H4 (cell line): ENCODE measurements at places on chromosomes 5 and 9. TPM values are rescaled to one million over a fixed set of nuclear protein-coding genes. Genes with fewer than 3 reads are reported as not detected.

Gene SPRY4
- 3.9 and 6.4 TPM in 2 replicates for total RNA-seq

Gene PTRH1
- 9.9 and 11.4 TPM in 2 replicates for total RNA-seq

Gene FBN2
- 7.6 and 8.8 TPM in 2 replicates for total RNA-seq

Gene ARHGAP26
- total RNA-seq = 0.33 and 1.7 TPM in 2 replicates

Gene OR1J2
- total RNA-seq = not detected in 2 replicates

Gene GARNL3
- 0.21 and 1.1 TPM in 2 replicates for total RNA-seq

Gene SPINK4
- 4.5 TPM in 1 of 2 replicates, not detected in the other for total RNA-seq

Gene PCDHGA10
- 1.4 and 1.9 TPM in 2 replicates for total RNA-seq

DNA sequence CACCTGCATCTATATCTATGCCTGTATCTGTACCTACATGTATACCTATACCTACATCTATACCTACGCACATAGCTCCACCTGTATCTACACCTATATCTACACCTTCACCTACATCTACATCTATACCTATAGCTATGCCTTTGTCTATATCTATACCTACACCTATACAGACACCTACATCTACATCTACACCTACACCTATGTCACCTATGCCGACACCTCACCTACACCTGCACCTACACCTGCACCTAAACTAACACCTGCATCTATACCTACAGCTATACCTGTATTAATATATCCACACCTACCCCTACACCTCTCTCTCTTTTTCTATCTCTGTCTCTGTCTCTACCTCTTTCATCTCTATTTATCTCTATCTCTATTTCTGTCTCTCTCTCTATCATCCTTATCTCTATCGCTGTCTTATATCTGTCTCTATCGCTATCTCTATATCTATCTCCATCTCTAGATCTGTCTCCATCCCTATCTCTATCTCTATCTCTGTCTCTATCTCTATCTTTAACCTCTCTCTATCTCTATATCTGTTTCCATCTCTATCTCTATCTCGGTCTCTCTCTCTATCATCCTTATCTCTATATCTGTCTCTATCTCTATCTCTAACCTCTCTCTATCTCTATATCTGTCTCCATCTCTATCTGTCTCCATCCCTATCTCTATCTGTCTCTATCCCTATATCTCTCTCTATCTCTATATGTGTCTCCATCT lies 37.9 kb downstream of the IRX4 start:
- no peak for DNase-seq

GRCh38 chr5:127425037-127425436 lies 92.4 kb upstream of the PRRC1 start:
- no peak for DNase-seq

- no peak for DNase-seq
Measured at GRCh38 chr5:113770648-113771047, 257.2 kb downstream of the YTHDC2 start.

- DNase-seq = peak; percentile 32
Measured at GRCh38 chr9:117485176-117485575, 70.3 kb upstream of the ASTN2 start.

- no peak for DNase-seq
Measured at GRCh38 chr9:124307379-124308030, 49.8 kb downstream of the NEK6 start.

DNA sequence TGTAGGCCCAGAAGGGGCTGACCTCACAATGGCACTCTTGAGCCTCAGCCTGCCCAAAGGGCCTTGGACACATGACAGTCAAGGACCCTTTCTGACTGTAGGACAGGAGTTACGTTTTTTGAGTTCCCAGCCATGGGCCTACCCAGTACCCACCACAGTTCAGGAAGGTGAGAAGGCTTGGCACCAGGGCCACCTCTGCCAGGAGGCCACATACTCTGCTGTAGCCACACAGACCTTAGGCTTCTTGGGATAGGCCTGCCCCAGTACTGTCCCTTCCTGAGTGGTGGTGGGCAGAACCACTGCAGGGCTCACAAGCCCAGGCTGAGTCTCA lies 12.8 kb downstream of the PDLIM4 start:
- no peak for DNase-seq

DNA sequence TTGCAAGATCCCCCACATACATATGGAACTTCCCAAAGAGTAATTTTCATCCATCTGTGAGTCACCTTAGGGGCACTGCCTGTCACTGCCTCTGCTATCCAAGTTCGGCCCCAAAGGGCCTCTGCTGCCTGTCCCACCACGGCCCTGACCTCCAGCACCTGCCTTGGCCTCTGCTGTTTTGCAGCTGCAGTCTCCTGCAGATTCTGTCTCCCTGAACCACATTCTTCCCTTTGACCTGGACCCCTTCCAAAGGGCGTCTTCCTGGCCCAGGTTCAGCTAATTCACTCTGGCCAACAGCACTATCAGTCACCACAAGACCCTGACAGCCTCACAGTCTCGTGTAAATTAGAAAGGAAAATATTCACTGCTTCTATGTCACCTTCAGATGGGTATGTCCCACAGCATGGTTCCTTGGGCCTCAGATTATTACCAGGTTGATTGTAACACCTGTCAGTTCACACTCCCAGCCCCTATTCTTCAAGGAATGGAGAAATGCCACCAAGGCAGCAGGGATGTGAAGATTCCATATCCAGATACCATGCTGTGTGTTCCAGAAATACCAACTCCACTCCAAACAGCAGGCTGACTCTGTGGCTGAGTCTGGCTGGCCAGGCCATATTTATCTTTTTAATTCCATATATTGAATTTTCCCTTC lies 479.3 kb downstream of the ARHGEF28 start:
- DNase-seq = no peak

DNA sequence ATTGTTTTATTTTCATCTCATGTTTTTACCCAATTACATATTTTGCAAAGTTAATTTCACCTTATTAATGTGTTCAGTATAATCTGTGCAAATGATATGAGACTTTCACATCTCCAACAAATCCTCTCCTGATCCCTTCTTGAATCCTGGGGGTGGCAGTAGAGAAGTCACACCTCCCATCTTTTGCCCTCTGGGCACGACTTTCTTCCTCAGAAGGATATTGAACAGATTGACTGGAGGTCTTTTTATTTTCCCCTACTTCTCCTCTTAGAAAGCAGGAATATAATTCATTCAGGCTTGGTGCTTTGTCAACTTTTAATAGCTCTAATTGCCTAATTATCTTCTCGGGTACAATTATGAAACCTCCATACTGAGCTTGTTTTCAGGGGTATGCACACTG lies 1037.1 kb upstream of the NUDT12 start:
- no peak for DNase-seq

- no peak for DNase-seq
Measured at GRCh38 chr5:95393279-95393678, 2.1 kb downstream of the FAM81B start.

- DNase-seq = no peak
Measured at GRCh38 chr9:16864649-16865434, 5.6 kb downstream of the BNC2 start.

- no peak for DNase-seq
Measured at GRCh38 chr9:88646539-88647300, 111.7 kb downstream of the NXNL2 start.

- DNase-seq = no peak
Measured at GRCh38 chr5:1051366-1051720, 42.7 kb downstream of the NKD2 start.
